CD8-positive, alpha-beta memory T cell (primary cell): ENCODE measurements at places on chromosomes 5 and 9.

DNA sequence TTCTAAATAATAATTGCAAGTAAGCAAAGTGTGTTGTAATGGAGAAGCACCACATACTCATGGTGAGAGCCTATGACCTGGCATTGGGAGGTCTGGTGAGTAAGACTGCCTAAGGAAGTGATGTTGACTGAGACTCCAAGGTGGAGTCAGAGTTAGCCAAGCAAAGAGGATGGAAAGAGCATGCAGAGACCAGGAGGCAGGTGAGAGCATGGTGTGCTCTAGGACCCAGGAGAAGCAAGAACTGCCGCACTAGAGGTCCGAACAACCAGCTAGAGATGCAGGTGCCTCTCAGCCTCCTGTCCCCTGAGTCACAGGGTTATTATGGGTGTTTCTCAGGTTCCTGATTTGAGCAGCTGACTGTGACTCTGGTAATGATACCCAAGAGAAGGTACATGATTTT is 27.3 kb downstream of the ANP32B start:
- H3K4me1 ChIP-seq: peaks cover 7% of the 10 kb centered on the region
- no peaks in the 10 kb centered on the region for H3K27me3 ChIP-seq
- H3K36me3 ChIP-seq: peaks cover 64% of the 10 kb centered on the region
- no peak overlapping the region for H3K27ac ChIP-seq

DNA sequence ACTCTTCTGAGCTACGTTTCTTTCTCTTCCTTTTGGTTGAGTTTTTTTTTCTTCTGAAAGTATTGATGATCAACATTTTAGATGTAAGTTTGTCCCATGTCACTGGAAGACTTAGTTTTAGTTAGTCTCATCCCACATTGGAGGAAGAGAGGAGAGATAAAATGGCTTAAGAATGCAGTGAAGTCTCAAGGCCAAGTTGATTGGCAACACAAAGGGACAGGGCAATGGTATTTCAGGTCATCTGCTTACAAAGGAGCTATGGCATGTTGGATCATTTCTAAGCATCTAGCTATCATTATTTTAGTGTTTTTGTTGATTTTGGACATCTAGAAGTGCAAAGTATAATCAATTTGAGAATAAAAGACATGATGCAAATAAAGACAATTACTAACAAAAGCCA is 58.6 kb downstream of the CDKN2A start:
- no peaks in the 10 kb centered on the region for H3K27me3 ChIP-seq
- no peak overlapping the region for H3K27ac ChIP-seq
- H3K4me3 ChIP-seq: no peak overlapping the region
- H3K4me1 ChIP-seq: no peaks in the 10 kb centered on the region
- H3K36me3 ChIP-seq: no peaks in the 10 kb centered on the region

DNA sequence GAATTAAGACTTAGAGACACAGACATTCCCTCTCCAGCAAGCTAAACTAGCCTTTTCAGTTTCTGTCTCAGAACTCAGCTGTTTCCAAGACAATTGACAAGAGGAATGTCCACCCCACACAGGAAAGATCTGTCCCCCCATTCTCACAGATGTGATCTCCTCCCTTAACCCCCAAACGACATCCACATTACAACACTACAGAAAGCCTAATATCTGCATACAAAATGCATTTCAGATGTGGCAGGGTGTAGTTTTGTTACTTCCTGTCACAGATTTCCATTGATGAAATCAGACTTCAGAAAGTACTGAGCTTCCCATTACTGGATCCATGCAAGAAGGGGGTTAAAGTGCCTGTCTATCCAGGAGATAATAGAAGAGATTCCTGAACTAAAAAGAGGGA is 2.9 kb upstream of the ARSI start:
- H3K4me1 ChIP-seq: no peaks in the 10 kb centered on the region
- H3K27me3 ChIP-seq: no peaks in the 10 kb centered on the region
- DNase-seq: no peak
- H3K4me3 ChIP-seq: no peak overlapping the region

- H3K4me1 ChIP-seq: peaks cover 4% of the 10 kb centered on the region
- H3K4me3 ChIP-seq: no peak overlapping the region
- no peak overlapping the region for H3K27ac ChIP-seq
- no peaks in the 10 kb centered on the region for H3K36me3 ChIP-seq
- H3K27me3 ChIP-seq: no peaks in the 10 kb centered on the region
These were observed 267.2 kb downstream of the AUH start for GRCh38 chr9:91094324-91095088.

DNA sequence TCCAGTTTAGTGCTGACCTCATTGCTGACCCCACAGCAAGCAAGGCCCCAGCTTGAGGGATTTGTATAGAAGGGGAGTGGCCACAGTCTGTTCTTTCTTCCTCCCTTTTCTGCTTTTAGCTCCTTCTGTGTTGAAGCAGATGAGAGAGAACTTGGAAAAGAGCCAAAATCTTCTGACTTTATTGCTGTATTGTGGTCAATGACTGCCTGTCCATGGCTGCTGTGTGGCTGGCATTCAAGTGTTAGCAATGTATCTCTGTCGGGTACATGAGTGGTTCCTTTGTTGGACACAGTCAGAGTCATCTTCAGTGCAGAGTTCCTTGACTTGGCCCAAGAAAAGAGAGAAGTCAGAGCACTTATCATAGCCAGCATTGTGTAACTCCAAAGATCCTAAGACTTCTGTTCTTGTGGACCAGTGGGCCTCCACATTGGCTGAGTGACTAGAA is 154.1 kb downstream of the LRRC70 start:
- DNase-seq: no peak
- no peak overlapping the region for H3K27ac ChIP-seq
- H3K36me3 ChIP-seq: no peaks in the 10 kb centered on the region
- H3K4me3 ChIP-seq: no peak overlapping the region

- no peak for DNase-seq
- H3K4me1 ChIP-seq: no peaks in the 10 kb centered on the region
- H3K27ac ChIP-seq: no peak overlapping the region
- H3K27me3 ChIP-seq: no peaks in the 10 kb centered on the region
- H3K36me3 ChIP-seq: no peaks in the 10 kb centered on the region
These were observed 161.2 kb downstream of the ZNF462 start for GRCh38 chr9:107024193-107024592.

DNA sequence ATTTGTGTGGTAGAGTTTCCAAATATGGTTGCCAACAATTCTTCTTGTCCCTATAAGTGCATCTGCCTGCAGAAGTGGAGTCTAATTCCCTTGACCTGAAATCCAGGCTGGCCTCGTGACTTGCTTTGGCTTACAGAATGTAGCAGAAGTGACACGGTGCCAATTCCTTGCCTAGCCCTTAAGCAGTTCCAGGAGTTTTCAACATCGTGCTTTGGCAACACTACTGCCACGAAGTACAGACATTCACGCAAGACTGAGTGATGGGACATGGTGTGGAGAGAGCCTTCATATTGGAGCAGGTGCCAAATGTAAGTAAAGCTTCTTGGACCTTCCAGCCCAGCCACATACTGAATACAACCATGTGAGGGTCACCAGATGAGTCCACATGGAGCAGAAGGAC is 92.9 kb upstream of the NEK6 start:
- no peak for DNase-seq
- no peaks in the 10 kb centered on the region for H3K27me3 ChIP-seq
- no peak overlapping the region for H3K4me3 ChIP-seq
- no peaks in the 10 kb centered on the region for H3K4me1 ChIP-seq
- H3K36me3 ChIP-seq: no peaks in the 10 kb centered on the region
- H3K27ac ChIP-seq: no peak overlapping the region

GRCh38 chr5:34755926-34756325 is 83.0 kb upstream of the TTC23L start:
- no peaks in the 10 kb centered on the region for H3K36me3 ChIP-seq
- H3K4me1 ChIP-seq: no peaks in the 10 kb centered on the region
- no peak overlapping the region for H3K27ac ChIP-seq
- no peak overlapping the region for H3K4me3 ChIP-seq
- H3K27me3 ChIP-seq: no peaks in the 10 kb centered on the region
- DNase-seq: no peak

- no peaks in the 10 kb centered on the region for H3K4me1 ChIP-seq
- H3K4me3 ChIP-seq: no peak overlapping the region
- no peak overlapping the region for H3K27ac ChIP-seq
- no peak for DNase-seq
- H3K27me3 ChIP-seq: no peaks in the 10 kb centered on the region
- H3K36me3 ChIP-seq: no peaks in the 10 kb centered on the region
These were observed 129.2 kb upstream of the PTCH1 start for GRCh38 chr9:95645992-95646391.

- H3K4me1 ChIP-seq: no peaks in the 10 kb centered on the region
- H3K27me3 ChIP-seq: no peaks in the 10 kb centered on the region
- no peaks in the 10 kb centered on the region for H3K36me3 ChIP-seq
- no peak overlapping the region for H3K4me3 ChIP-seq
- DNase-seq: no peak
These were observed 458.8 kb downstream of the TMEM232 start for GRCh38 chr5:110267714-110268113.

GRCh38 chr5:99035942-99036341 is 107.1 kb upstream of the CHD1 start:
- no peak for DNase-seq
- H3K4me1 ChIP-seq: peaks cover 38% of the 10 kb centered on the region
- no peak overlapping the region for H3K27ac ChIP-seq
- H3K36me3 ChIP-seq: no peaks in the 10 kb centered on the region

DNA sequence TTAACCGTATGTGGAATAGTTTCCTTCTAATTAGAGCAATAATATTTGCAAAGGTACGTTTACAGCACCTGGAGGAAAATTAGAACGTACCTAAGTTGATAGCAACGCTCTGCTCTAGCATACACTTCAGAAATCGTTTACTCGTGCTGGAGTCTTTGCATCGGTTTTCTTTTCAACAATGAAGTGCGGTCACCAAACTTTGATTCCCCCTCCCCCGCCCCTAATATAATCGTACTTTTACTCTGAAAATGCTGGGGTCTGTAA is 506 bp downstream of the ADAMTS19 start:
- DNase-seq: no peak
- H3K4me1 ChIP-seq: no peaks in the 10 kb centered on the region
- no peak overlapping the region for H3K4me3 ChIP-seq
- no peaks in the 10 kb centered on the region for H3K36me3 ChIP-seq

DNA sequence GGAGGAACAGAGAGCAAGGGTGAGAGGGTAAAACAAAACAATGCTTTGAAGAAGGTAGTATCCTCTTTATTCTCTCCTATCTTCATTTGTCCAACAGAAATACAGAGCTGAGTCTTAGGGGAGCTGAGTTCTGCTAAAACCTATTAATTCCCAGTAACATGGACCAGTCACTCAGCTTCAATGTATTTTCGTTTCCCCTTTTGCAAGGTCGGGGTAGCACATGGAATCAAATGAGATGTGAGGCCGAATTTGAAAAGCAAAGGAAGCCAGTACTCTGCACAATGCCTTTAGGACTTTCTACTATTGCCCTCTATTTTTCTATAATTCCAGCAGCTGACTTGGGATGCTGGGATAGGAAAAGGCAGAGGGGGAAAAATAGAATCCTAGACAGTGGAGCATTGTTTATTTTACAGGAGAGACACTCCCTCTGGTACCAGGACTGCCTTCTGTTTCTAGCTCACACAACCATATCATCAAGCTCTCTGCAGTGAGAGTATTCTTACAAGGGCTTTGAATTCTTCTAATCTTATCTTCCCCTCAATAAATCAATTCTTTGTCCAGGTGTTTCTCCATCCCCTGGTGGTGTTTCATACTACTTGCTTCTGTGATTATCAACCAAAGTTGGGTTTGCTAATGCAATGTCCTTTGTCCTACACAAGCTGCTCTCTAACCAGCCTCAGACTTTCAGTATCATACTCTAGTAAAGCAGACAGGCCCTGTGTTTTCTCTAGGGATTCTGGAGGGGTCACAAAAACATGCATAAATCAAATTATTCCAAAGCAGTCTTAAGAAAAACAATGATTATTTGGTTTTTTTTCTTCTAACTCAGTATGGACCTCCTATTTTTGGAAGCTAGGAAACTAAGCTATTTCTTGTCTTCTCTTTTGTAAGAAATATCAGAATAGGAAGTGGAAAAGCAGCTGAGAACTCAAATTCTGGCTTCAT is 341.5 kb downstream of the OSTF1 start:
- DNase-seq: no peak
- H3K27ac ChIP-seq: no peak overlapping the region
- no peak overlapping the region for H3K4me3 ChIP-seq
- no peaks in the 10 kb centered on the region for H3K36me3 ChIP-seq

- no peaks in the 10 kb centered on the region for H3K27me3 ChIP-seq
- H3K27ac ChIP-seq: no peak overlapping the region
- H3K4me3 ChIP-seq: no peak overlapping the region
- H3K4me1 ChIP-seq: peaks cover 38% of the 10 kb centered on the region
- DNase-seq: no peak
These were observed 2.8 kb downstream of the CKS2 start for GRCh38 chr9:89313842-89314241.

DNA sequence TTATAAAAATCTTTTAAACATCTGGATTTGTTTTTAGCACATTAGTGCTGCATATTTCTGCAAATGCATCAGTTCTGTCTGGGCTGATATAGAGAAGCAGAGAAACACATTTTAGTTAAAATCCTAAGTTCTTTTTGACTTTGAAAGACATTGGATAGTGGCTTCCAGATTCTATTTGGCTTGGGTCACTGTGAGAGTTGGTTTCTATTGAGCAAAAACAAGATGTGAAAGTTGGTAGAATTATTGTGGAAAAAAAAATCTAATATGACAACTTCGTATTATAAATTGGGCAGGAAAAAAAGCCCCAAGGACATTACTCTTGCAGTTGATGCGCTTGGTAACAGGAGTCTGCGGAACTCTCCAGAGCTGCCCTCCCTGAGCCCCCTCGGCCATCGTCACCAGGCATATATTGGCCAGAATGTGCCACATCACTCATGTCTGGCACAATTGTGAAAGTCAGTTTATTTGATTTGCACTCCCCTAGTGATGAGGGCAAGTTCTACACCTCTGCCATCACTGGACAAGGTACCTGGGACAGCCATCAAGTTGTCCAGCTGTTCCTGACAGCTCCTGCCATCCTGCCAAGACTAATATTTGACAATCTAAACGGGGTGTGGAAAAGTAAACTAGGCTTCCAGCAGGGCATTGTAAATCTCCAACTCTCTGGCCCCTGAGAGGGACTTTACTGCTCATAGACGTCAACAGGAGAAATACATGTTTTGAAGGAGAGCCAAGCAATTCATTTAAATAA is 334.5 kb downstream of the TENT4A start:
- no peak for DNase-seq
- no peak overlapping the region for H3K27ac ChIP-seq
- no peak overlapping the region for H3K4me3 ChIP-seq
- no peaks in the 10 kb centered on the region for H3K27me3 ChIP-seq

- peaks cover 2% of the 10 kb centered on the region for H3K27me3 ChIP-seq
These were observed 37.3 kb upstream of the FUBP3 start for GRCh38 chr9:130542038-130542437.

- no peak overlapping the region for H3K27ac ChIP-seq
- no peak for DNase-seq
- no peak overlapping the region for H3K4me3 ChIP-seq
These were observed 6.3 kb upstream of the NR5A1 start for GRCh38 chr9:124513376-124513994.

GRCh38 chr5:142686968-142687367 is 1.1 kb upstream of the FGF1 start:
- no peaks in the 10 kb centered on the region for H3K4me1 ChIP-seq
- H3K4me3 ChIP-seq: no peak overlapping the region

DNA sequence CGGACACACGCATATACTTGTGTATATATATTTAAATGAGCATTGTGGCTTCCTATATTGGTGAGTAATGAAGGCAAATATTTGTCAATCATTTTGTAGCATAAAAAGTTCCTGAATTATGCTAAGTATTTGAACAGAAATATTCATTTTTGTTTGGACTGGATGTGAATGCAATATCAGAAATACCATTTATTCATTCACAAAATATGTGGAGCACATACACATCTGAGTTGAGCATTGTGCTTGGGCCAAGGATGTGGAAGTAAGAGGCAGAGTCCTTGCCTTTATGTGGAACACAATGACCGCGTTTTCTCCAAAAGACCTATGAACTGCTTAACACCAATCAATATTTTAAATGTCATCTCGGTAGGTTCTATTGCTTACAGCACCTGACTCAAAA is 1086.5 kb downstream of the NR2F1-AS1 start:
- H3K27ac ChIP-seq: no peak overlapping the region
- H3K36me3 ChIP-seq: no peaks in the 10 kb centered on the region
- H3K4me3 ChIP-seq: no peak overlapping the region
